Peyer's patch (tissue), 4 donors: ENCODE measurements at places on chromosomes 5 and 9.
A peak's percentile ranks its signal among the peaks of the same experiment; 100 is the strongest.

GRCh38 chr5:40288800-40289485 is 390.8 kb upstream of the PTGER4 start:
- no peak overlapping the region for H3K27ac ChIP-seq
- no peak for DNase-seq
- no peaks in the 10 kb centered on the region for H3K27me3 ChIP-seq
- no peaks in the 10 kb centered on the region for H3K4me1 ChIP-seq
- H3K4me3 ChIP-seq, result no peak overlapping the region

DNA sequence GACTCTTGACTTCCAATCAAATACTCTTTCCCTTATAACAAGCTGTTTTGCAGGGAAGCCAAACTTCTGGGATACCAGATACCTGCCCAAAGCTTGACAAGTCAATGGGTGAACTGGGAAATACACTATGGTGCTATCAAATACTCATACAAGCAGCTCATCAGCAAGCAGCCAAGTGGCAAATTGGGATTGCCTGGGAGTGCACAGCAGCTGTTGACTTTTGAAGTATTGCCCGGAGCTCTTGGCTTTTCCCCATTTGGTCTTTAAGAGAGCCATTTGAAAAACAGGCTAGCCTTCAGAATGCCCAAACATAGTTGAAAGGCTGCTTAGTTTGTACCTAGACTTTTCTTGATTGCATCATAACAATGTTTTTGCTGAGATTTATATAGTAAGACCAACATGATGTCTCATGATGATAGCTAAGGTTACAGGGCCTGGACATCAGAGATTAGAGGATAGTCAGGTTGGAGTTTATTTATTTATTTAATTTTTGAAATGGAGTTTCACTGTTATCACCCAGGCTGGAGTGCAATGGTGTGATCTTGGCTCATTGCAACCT is 210.1 kb upstream of the ZNF608 start:
- no peaks in the 10 kb centered on the region for H3K27me3 ChIP-seq
- no peak overlapping the region for H3K27ac ChIP-seq
- no peak overlapping the region for H3K4me3 ChIP-seq
- no peak for DNase-seq
- no peaks in the 10 kb centered on the region for H3K4me1 ChIP-seq

DNA sequence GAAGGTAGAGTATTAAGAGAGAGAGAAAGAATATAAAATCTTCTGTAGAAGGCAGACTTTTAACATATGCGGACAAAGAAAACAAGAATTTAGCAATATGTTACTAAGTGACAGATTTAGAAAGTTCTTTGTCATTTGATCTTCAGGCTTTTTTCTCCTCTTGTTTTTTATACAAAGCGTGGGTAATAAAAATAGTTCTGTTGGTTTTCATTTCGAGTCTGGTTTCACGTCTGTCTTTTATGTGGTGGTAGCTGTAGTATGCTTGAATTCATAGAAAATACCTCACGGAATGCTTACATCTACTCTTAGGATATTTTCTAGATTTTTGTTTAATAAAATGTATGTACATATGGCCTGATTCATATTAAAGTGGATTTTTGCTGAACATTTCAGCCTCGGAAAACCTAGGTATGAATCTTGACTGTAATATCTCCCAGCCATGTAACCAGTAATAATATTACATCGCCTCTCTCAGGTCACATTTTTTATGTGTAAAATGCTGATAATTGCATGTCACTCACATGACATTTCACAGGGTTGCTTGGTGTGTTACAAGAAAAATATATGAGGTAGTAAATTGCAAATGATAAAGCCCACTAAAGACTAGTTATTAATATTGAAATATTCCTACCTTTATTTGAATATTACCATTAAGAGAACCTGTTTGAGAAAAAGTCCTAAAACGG is 72.5 kb upstream of the TAF11L2 start:
- H3K4me3 ChIP-seq, result no peak overlapping the region
- H3K36me3 ChIP-seq, result no peaks in the 10 kb centered on the region
- no peaks in the 10 kb centered on the region for H3K4me1 ChIP-seq

DNA sequence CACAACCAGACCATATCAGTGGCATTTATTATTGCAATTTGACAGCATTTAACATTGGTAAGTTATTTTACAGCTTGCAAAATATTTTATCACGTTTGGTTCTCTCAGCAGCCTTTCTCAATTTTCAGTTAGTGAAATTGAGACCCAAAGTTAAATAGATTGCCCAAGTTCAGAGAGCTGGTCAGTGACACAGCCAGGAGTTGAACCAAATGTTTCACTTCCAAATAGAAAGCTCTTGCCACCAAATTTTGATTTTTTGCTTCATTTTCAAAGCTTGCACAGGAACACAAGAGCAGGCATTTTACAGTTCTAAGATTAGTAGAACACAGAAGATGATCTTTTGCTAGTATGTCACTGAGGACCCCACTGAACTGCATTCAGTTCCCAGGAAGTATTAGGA is 271.5 kb upstream of the C9orf72 start:
- no peak for DNase-seq
- H3K27ac ChIP-seq, result no peak overlapping the region
- H3K36me3 ChIP-seq, result no peaks in the 10 kb centered on the region
- no peak overlapping the region for H3K4me3 ChIP-seq

DNA sequence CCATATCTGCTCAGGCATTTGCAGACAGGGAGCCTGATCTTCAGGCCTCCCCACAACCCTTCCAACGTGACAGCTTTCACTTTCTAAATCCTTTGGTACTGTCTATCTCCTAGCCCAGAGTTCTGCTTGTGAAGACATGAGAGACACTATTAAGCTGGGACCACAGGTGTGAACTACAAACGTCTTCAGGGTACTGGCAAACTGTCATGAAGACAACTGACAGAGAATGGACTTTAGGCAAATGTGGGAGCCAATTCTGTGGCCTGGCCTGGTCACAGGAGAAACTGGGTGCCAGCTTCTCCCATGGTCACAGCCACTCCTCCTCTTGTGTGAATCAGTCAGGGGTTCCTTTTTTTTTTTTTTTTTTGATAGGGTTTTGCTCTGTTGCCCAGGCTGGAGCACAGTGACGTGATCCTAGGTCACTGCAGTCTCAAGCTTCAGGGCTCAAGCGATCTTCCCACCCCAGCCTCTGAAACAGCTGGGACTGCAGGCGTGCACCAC is 10.4 kb downstream of the TRIM14 start:
- H3K36me3 ChIP-seq, result no peaks in the 10 kb centered on the region
- H3K27ac ChIP-seq, result peak overlapping the region; percentile 76
- peaks cover 42% of the 10 kb centered on the region for H3K4me1 ChIP-seq
- DNase-seq, result peak; percentile 29
- no peaks in the 10 kb centered on the region for H3K27me3 ChIP-seq

- DNase-seq, result no peak
- no peak overlapping the region for H3K4me3 ChIP-seq
- H3K36me3 ChIP-seq, result no peaks in the 10 kb centered on the region
These were observed 774.5 kb upstream of the RGMB start for GRCh38 chr5:97998941-97999340.

DNA sequence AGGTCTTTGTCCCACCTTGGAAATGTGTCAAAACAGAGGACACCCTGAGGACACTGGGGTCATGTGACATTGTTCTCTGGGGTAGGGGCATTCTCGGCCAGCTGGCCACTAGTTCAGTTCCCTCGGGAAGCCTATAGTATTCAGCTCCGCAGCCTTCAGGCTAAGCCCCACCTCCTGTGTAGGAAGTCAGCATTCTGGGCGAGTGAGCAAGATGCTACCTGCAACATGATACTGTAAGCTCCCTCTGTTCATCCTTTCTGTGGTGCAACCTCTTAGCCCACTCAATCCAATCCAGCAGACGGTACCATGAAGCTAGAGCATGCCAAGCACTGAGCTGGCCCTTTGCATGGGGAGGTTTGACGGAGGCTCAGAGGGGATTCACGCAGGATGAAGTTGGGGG is 5.3 kb downstream of the NTNG2 start:
- H3K4me3 ChIP-seq, result no peak overlapping the region
- no peaks in the 10 kb centered on the region for H3K27me3 ChIP-seq
- no peaks in the 10 kb centered on the region for H3K36me3 ChIP-seq
- no peaks in the 10 kb centered on the region for H3K4me1 ChIP-seq
